ENCODE measurements at places on chromosomes 4 and X. TPM values are rescaled to one million over a fixed set of nuclear protein-coding genes. Genes with fewer than 3 reads are reported as not detected.

The SCML2 gene
- 1.0 TPM for total RNA-seq

GRCh38 chr4:173265751-173266150 is 68.4 kb downstream of the HMGB2 start:
- DNase-seq = no peak

DNA sequence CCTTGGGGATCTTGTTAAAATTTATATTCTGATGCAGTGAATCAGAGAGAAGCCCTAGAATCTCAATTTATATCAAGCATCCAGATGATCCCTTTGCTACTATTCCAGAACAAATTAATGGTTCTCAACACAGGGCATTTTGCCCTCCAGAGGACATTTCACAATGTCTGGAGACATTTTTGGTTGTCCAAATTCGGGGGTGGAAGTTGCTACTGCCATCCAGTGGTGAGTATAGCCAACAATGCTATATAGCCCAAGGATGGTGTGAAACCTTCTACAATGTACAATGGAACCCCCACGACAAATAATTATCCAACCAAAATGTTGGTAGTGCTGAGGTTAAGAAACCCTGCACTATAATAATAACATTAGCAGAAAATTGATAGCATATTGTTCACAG is 2440.0 kb downstream of the PCDH7 start:
- DNase-seq = no peak

DNA sequence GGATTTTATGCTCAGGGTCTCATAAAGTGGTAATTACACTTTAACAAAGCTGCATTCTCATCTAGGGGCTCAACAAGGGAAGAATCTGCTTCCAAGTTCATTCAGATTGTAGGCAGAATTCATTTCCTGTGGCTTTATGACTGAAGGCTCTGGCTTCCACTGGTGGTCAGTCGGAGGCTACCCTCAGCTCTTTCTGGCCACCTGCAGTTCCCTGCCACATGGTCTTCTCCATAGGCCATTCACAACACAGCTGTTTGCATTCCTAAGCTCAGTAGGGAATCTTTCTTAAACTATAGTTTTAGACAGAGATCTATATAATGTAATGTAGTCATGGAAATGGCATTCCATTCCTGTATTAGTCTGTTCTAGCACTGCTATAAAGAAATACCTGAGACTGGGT is 973.0 kb upstream of the SLIT2 start:
- DNase-seq = no peak
